ENCODE measurements at places on chromosomes 1 and 21.

- no peak for DNase-seq
- no peak overlapping the region for H3K4me3 ChIP-seq
- no peaks in the 10 kb centered on the region for H3K36me3 ChIP-seq
- no peaks in the 10 kb centered on the region for H3K4me1 ChIP-seq
- no peak overlapping the region for H3K27ac ChIP-seq
- peaks cover 4% of the 10 kb centered on the region for H3K27me3 ChIP-seq
Measured at GRCh38 chr21:41048145-41048544, 119.8 kb upstream of the BACE2 start.

DNA sequence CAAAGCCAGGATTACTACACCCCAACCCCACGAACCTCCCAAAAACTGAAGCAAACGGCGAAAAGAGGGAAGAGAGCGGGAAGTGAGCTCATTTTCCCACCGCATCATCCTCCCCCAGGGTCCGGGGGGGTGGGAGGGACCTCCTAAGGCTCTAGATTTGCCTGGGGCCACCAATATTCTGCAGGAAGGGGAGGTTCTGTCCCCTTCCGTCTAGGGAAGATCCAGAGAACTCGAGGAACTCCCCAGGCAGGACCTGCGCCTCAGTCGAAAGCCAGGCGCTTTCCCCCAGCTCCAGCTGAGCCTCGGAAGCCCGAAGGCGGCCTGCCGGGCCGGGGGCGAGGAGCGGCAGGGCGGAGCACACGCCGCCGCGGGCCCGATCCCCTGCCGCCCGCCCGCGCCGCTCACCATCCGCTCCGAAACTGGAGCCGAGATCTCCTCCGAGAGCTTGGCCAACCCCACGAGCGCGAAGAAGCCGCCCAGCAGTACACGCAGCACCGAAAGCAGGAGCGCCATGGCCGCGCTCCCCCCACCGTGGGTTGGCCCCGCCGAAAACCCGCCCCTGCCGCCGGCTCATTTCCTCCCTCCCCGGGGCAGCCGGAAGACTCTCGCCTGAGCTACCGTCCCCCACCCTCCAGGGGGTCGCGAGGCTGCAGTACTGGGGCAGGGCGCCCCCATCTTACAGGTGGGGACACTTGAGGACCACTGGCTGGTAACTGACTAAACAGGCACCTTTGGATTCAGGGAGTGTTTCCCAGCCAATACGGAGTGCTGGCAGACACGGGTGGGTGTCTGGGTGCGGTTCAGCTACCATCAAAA is at the start of gene TMEM35B:
TSS of gene TMEM35B (minus strand) at position 555 of the 816 bp plus-strand sequence. CDS start at position 513, 42 bp downstream.
- H3K4me1 ChIP-seq = no peaks in the 10 kb centered on the region
- H3K36me3 ChIP-seq = no peaks in the 10 kb centered on the region
- H3K27ac ChIP-seq = peak within 1 kb of the TSS; percentile 83
- peak; percentile 78 for DNase-seq

DNA sequence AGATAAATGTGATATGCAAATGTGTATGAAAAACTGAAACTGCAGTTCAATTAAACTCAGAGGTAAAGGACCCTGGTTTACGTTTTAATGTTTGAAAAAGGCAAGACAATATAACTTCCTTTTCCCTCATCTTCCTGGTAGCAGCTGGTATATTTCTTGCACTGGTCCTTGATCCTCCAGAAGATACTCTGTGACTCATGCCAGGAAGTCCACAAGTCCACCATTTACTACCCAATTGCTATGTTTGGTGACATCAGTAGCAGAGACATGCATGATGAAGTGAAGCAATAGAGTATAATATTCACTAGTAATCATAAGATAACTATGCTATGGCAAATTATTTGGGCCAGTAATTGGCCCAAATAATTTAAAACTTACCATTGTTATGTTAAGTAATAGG is 774.5 kb upstream of the NEGR1 start:
- peak overlapping the region; percentile 9 for H3K27ac ChIP-seq
- no peaks in the 10 kb centered on the region for H3K27me3 ChIP-seq
- H3K4me3 ChIP-seq = no peak overlapping the region

GRCh38 chr1:30756545-30757351 is 826 bp downstream of the LAPTM5 start:
- peak; percentile 47 for DNase-seq
- H3K4me3 ChIP-seq = peak overlapping the region; percentile 23
- peak overlapping the region; percentile 76 for H3K27ac ChIP-seq
- no peaks in the 10 kb centered on the region for H3K4me1 ChIP-seq
- H3K36me3 ChIP-seq = no peaks in the 10 kb centered on the region

GRCh38 chr1:7670334-7671145 is 100.6 kb upstream of the VAMP3 start:
- H3K4me1 ChIP-seq = no peaks in the 10 kb centered on the region
- H3K27ac ChIP-seq = no peak overlapping the region
- no peak overlapping the region for H3K4me3 ChIP-seq
- no peaks in the 10 kb centered on the region for H3K36me3 ChIP-seq
- no peaks in the 10 kb centered on the region for H3K27me3 ChIP-seq

DNA sequence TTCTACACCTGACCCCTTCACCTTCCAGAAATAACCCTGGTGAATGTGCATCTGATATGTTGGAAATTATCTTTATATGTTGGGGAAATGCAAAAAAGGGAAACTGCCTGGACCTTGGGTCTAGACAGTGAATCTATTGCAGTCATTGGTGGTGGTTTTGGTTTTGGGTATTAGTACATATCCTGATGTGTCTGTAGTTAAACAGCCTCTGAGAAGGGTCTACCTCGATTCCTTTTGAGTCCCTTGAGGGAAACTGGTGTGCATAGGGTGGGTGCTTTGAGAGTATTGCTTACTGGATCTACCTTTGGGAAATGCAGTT is 127.3 kb upstream of the KIAA0040 start:
- no peak overlapping the region for H3K27ac ChIP-seq
- no peaks in the 10 kb centered on the region for H3K4me1 ChIP-seq
- H3K4me3 ChIP-seq = no peak overlapping the region
- no peaks in the 10 kb centered on the region for H3K27me3 ChIP-seq
- H3K36me3 ChIP-seq = no peaks in the 10 kb centered on the region

GRCh38 chr1:27669876-27670275 is 2.1 kb downstream of the IFI6 start:
- no peak overlapping the region for H3K27ac ChIP-seq
- H3K36me3 ChIP-seq = no peaks in the 10 kb centered on the region
- H3K4me3 ChIP-seq = no peak overlapping the region

- no peaks in the 10 kb centered on the region for H3K27me3 ChIP-seq
- peak overlapping the region; percentile 56 for H3K4me3 ChIP-seq
- no peaks in the 10 kb centered on the region for H3K4me1 ChIP-seq
- DNase-seq = peak; percentile 78
Measured at GRCh38 chr1:205631010-205631767, 622 bp downstream of the ELK4 start.

DNA sequence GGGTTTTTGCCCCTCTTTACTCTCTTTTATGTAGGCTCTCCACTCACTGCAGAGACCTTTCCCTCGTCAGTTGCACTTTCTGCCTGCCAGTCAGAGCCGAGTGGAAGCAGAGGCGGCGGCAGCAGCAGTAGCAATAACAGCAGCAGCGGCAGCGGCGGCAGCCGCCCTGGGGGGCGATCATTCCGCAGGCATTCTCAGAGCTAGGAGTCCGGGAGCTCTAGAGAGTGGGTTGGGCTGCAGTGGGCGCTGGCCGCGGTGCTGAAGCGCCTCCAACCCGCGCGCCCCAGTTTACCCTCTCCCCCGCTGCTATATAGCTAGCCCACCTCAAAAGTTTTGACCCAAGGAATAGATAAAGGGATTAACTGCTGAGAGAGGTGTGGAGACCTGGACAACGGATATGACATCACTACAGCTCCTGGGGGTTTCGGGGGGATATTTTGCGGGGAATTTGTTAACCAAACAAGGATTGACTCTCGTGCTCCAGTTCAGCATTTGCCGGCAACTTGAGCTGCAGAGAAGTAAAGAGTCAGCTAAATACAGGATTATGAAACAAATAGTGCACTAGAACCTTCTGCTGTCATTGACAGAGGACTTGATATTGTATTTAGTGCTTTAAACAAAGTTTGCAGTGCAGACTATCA is at the start of gene OLFM3:
TSS of gene OLFM3 (minus strand) at position 102 of the 641 bp plus-strand sequence.
- no peak for DNase-seq
- no peaks in the 10 kb centered on the region for H3K4me1 ChIP-seq

GRCh38 chr1:86757272-86757984 is 53.1 kb downstream of the SH3GLB1 start:
- H3K36me3 ChIP-seq = no peaks in the 10 kb centered on the region
- H3K27ac ChIP-seq = no peak overlapping the region
- H3K27me3 ChIP-seq = no peaks in the 10 kb centered on the region
- H3K4me3 ChIP-seq = no peak overlapping the region
- no peak for DNase-seq
- H3K4me1 ChIP-seq = no peaks in the 10 kb centered on the region

DNA sequence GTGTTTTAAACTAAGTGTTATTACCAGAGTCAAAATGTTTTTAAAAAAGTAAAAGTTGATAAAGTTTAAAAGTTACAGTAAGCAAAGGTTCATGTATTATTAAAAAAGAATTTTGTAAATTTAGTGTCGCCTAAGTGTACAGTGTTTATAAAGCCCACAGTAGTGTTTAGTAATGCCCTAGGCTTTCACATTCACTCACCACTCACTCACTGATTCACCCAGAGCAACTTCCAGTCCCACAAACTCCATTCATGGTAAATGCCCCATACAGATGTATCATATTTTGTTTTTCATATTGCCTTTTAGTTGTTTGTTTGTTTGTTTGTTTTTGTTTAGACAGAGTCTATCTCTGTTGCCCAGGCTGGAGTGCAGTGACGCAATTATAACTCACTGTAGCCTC is 353.8 kb upstream of the PTBP2 start:
- H3K27ac ChIP-seq = no peak overlapping the region
- no peaks in the 10 kb centered on the region for H3K27me3 ChIP-seq
- no peak for DNase-seq
- H3K36me3 ChIP-seq = no peaks in the 10 kb centered on the region
- H3K4me1 ChIP-seq = no peaks in the 10 kb centered on the region

DNA sequence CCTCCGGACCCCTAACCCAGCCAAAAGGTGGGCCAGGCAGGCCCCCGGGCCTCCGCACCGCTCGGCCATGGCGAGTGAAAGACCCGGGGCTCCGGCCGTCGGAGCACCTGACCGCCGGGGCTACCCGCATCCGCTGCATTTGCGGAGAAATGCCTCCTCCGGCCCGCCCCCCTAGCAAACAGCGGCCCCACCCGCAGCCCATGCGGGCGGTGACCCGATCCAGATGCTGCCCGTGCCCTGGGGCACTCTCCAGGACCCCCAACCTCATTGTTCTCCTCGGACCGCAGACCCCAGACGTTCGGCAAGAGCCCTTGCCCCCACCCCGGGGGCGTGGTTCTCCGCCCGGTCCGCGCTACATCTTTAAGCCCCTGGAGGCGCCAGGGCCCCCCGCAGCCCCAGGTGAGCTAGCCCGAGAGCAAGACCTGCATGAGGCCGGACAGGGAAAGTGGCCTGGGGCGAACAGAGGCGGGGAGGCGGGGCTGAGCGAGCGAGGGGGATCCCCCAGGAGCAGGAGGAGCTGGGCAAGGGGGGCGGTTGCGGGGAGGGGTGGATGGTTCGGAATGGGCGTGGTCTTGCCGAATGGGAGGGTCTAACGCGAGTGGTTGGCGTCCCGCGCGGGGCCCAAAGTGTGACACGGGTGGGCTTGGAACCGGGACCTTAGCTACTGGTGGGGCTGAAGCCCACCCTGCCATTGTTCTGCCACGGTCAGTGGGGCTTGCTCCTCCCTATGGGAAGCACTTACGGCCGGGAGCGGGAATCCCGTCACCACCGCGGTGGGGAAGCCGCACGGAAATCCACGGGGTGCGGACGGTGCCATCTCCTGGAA is 6.3 kb upstream of the CRYBG2 start:
- H3K27me3 ChIP-seq = peaks cover 19% of the 10 kb centered on the region
- H3K4me3 ChIP-seq = peak overlapping the region; percentile 28
- H3K36me3 ChIP-seq = no peaks in the 10 kb centered on the region

- H3K4me1 ChIP-seq = peaks cover 3% of the 10 kb centered on the region
- no peak overlapping the region for H3K27ac ChIP-seq
- H3K27me3 ChIP-seq = no peaks in the 10 kb centered on the region
- DNase-seq = peak; percentile 28
- H3K4me3 ChIP-seq = no peak overlapping the region
- H3K36me3 ChIP-seq = peaks cover 5% of the 10 kb centered on the region
Measured at GRCh38 chr1:25462732-25463131, 32.0 kb downstream of the MACO1 start.

GRCh38 chr1:241592273-241592958 is 47.8 kb downstream of the CHML start:
- no peak for DNase-seq
- H3K36me3 ChIP-seq = no peaks in the 10 kb centered on the region
- H3K4me3 ChIP-seq = no peak overlapping the region

- H3K36me3 ChIP-seq = no peaks in the 10 kb centered on the region
- DNase-seq = no peak
- H3K27me3 ChIP-seq = no peaks in the 10 kb centered on the region
- H3K4me3 ChIP-seq = no peak overlapping the region
Measured at GRCh38 chr1:185656663-185657062, 77.5 kb upstream of the HMCN1 start.

GRCh38 chr1:74835051-74835450 is 102.1 kb downstream of the TYW3 start:
- H3K4me1 ChIP-seq = no peaks in the 10 kb centered on the region
- DNase-seq = no peak
- H3K4me3 ChIP-seq = no peak overlapping the region
- no peaks in the 10 kb centered on the region for H3K27me3 ChIP-seq
- H3K36me3 ChIP-seq = no peaks in the 10 kb centered on the region
- H3K27ac ChIP-seq = no peak overlapping the region

GRCh38 chr1:115400891-115401290 is 62.8 kb upstream of the NGF start:
- H3K4me3 ChIP-seq = no peak overlapping the region
- H3K36me3 ChIP-seq = no peaks in the 10 kb centered on the region
- no peak for DNase-seq
- H3K27me3 ChIP-seq = no peaks in the 10 kb centered on the region

- H3K4me1 ChIP-seq = no peaks in the 10 kb centered on the region
- H3K36me3 ChIP-seq = no peaks in the 10 kb centered on the region
- H3K27me3 ChIP-seq = no peaks in the 10 kb centered on the region
- DNase-seq = no peak
- H3K4me3 ChIP-seq = no peak overlapping the region
- H3K27ac ChIP-seq = no peak overlapping the region
Measured at GRCh38 chr1:93775224-93775623, 93.6 kb upstream of the BCAR3 start.

GRCh38 chr1:111656086-111657017 is 36.8 kb downstream of the RAP1A start:
- no peak overlapping the region for H3K4me3 ChIP-seq
- no peaks in the 10 kb centered on the region for H3K27me3 ChIP-seq
- peak; percentile 41 for DNase-seq
